ENCODE measurements at places on chromosomes 13 and 19.

DNA sequence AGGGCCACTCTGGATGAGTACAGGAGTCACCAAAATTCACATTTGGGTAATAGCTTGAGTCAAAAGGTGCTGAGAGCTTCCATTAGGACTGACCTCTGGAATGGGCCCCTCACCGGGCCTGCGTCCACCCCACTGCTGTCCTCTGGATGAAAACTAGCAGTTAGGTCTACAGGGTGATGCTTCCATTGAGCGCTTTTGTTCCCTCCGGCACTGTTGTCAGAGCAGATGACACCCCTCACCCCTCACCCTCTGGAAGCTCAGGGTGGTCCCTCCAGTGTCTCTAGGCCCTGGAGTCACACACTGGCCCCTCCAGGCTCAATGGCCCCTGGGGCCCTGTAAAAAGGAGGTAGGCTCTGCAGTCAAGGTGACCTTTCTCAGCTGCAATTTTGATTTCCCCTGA, 187.8 kb upstream of the GPR12 start:
- DNase-seq: no peak

DNA sequence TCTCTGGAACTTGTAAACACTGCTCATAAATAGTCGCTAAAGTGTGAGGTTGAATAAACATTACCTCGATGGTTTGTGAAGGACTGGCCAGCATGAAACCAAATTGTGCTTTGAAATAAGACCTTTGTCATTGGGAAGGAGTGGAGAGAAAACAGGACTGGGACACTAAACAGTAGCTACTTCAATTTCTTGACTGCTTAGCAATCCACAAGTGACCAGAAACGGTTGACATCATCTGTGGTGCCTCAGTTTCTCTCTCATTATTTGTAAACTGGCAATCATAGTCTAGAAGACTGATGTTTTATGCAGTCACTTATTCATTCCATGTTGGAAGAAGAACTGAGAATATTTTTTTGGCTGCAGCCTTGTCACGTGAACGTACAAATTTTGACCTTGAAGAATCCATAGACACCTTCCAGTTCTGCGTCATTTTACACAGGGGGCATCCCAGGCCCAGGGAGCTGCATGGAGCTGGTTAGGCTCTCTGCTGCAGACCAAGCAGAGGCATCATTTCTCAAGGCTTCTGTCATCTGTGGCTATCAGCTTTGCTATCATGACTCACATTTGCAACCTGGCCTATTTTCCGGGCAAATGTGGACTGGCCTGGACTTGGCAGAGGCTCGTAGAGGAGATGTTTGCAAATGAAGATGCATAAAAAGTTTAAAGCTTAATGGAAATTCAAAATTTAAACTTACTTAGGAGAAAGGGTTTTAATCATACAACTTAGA, 391.8 kb downstream of the FGF9 start:
- no peak for DNase-seq

DNA sequence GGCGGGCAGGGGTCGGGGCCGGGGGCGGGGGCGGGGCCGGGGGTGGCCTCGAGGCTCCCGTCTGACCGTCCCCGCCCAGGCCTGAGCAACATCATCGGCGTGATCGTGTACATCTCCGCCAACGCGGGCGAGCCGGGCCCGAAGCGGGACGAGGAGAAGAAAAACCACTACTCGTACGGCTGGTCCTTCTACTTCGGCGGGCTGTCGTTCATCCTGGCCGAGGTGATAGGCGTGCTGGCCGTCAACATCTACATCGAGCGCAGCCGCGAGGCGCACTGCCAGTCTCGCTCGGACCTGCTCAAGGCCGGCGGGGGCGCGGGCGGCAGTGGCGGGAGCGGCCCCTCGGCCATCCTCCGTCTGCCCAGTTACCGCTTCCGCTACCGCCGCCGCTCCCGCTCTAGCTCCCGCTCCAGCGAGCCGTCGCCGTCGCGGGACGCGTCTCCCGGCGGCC, 9.4 kb upstream of the CACNG6 start:
- DNase-seq: no peak

DNA sequence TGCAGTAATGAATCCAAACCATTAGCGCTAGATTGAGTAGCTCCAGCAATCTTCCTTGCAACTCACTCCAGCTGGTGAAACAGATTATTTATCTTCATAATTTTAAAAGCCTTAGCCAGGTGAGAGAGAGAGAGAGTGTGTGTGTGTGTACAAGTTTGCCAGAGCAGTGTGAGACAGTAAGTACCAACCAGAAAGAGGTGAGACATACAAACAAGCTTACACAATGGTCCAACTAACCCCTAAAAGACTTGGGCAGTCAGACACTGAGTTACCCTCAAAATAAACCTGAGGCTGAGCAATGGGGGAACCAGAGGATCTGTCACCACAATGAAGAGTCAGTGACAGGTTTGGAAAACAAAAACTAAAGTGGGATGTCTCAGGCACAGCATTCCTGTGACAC, 8.1 kb upstream of the THSD1 start:
- no peak for DNase-seq

DNA sequence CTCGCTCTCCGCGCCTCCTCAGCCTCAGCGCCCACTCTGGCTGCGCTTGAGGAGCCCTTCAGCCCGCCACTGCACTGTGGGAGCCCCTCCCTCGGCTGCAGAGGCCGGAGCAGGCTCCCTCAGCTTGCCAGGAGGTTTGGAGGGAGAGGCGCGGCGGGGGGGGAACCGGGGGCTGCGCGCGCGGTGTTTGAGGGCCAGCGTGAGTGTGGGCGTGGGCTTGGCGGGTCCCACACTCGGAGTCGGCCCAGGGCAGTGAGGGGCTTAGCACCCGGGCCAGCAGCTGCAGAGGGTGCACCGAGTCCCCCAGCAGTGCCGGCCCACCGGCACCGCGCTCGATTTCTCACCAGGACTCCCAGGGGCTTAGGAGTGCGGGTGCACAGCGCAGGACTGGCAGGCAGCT, 1220.9 kb downstream of the PCDH9 start:
- no peak for DNase-seq

Measured in hematopoietic multipotent progenitor cell treated with erythropoietin and hydrocortisone succinate and interleukin-3 and kit ligand, for 17 days (in vitro differentiated cells).